ENCODE measurements at places on chromosomes 1 and 21. TPM values are rescaled to one million over a fixed set of nuclear protein-coding genes. Genes with fewer than 3 reads are reported as not detected.

LYPD8 gene
- polyA plus RNA-seq = not detected

DNA sequence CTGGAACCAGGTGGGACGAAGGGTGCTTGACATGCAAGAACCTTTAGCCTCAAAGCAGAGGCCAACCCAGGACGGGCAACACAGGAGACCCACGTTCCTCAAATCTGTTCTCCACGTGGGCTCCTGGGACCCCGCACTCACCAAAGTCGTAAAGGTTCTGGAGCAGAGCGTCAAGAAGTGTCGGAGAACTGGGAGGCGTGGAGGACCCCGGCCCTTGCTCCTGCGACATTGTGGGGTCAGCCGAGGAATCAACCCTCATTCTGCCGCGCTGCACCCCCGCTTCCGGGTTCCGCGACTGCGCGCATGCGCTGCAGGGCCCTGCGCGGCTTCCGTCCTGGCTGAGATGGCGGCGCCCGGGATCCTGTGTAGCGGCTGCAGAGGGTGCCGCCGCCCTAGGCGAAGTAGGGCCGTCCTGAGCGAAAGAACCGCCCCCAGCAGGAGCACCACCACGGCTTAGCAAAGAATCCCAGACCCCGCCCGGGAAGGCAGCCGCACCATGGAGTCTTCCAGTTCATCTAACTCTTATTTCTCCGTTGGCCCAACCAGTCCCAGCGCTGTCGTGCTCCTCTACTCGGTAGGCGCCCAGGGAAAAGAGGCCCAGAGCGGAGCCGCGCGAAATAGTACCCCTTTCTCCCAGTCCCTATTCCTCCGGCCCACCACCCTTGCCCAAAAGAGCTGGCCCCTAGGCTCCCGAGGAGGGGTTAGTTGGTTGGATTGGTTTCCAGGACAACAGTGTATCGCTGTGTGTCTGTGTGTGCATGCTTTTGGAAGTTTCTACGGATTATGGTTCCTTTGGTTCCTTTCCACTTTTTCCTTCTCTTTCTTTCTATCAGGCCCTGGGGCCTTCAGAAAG lies at the start of gene GNPAT:
Gene GNPAT, plus strand, starts transcription at position 330 of the 853 bp plus-strand sequence. Its CDS starts 167 bp downstream, at position 497.
- H3K4me3 ChIP-seq = peak within 1 kb of the TSS; percentile 84
- H3K4me1 ChIP-seq = no peaks in the 10 kb centered on the region
- DNase-seq = peak; percentile 81
- no peaks in the 10 kb centered on the region for H3K27me3 ChIP-seq
- H3K36me3 ChIP-seq = no peaks in the 10 kb centered on the region

- peak; percentile 9 for DNase-seq
- no peaks in the 10 kb centered on the region for H3K36me3 ChIP-seq
- H3K4me3 ChIP-seq = no peak overlapping the region
- no peaks in the 10 kb centered on the region for H3K27me3 ChIP-seq
- no peaks in the 10 kb centered on the region for H3K4me1 ChIP-seq
Observed at GRCh38 chr1:25503551-25504426, 39.6 kb upstream of the LDLRAP1 start.

DNA sequence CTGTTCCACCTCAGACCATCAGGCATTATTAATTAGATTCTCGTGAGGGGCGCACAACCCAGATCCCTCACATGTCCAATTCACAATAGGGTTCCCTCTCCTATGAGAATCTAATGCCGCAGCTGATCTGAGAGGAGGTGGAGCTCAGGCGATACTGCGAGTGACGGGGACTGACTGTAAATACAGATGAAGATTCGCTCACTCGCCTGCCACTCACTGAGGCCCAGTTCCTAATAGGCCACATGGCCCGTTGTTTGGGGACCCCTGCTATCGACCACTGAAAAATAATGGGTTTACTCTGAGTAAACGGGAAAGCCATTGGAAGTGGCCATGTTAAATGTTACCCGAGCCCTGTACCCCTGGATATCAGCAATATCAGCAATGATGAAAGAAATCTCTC lies 65.9 kb downstream of the GRIK1 start:
- no peak overlapping the region for H3K4me3 ChIP-seq
- H3K27ac ChIP-seq = no peak overlapping the region
- no peak for DNase-seq
- H3K27me3 ChIP-seq = no peaks in the 10 kb centered on the region

DNA sequence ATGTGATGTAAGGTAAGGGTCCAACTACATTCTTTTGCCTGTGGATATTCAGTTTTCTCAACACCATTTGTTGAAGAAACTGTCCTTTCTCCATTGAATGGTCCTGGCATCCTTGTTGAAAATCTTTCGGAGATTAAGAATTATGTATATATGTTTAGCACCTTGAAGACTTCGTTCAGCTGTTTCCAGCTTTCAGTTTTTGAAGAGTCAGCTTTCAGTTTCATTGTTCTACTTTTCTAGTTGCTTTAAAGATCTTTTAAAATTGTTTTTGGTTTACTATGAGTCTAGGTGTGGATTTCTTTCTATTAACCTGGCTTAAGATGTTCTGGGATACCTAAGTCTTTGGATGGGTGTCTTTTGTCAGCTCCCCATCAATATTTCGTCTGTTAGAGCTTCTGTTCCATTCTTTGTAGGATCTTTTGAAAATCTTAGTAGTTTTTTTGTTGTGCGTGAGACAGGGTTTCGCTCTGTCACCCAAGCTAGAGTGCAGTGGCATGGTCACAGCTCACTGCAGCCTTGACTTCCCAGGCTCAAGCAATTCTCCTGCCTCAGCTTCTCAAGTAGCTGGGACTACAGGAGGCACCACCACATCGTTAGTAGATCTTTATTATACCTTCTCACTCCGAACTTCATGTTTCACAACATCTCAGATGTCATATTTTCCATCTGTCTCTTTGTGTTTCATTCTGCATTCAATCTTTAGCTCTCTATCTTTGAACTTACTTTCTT lies 353.5 kb upstream of the B3GALT2 start:
- H3K27me3 ChIP-seq = no peaks in the 10 kb centered on the region
- H3K36me3 ChIP-seq = no peaks in the 10 kb centered on the region
- no peak overlapping the region for H3K4me3 ChIP-seq

- H3K36me3 ChIP-seq = no peaks in the 10 kb centered on the region
- DNase-seq = no peak
- H3K4me3 ChIP-seq = no peak overlapping the region
- no peak overlapping the region for H3K27ac ChIP-seq
Observed at GRCh38 chr1:115347282-115347681, 9.2 kb upstream of the NGF start.

GRCh38 chr1:59367301-59368007 lies 70.6 kb downstream of the FGGY start:
- peak; percentile 98 for DNase-seq
- H3K4me1 ChIP-seq = peaks cover 18% of the 10 kb centered on the region
- H3K27me3 ChIP-seq = no peaks in the 10 kb centered on the region
- H3K36me3 ChIP-seq = no peaks in the 10 kb centered on the region

FABP3 gene
- 664 TPM for polyA plus RNA-seq

- H3K36me3 ChIP-seq = no peaks in the 10 kb centered on the region
- H3K27me3 ChIP-seq = no peaks in the 10 kb centered on the region
Observed at GRCh38 chr1:57835620-57836019, 411.8 kb upstream of the DAB1 start.

DNA sequence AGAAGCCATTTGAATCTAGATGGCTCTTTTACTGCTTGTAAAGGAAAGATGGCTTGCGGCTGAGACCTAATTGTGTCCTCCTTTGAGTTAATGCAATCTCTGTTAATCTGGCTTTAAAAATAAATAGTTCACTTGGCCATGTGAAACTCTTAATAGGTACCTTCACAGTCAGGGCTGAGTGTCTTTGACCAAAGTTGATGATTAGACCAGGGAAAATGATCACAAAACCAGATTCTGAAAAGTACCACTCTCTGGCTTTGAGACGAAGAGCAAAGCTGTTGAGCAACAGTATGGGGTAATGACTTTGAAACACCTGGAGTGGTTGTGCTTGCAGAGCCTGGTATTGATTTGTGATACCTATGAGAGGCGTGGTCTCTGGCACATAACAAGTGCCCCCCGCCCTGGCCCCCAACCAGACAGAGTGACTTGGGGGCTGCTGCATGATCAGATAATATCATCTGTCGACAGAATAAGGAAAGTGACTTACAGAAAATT lies 4.7 kb downstream of the HUNK start:
- H3K4me1 ChIP-seq = no peaks in the 10 kb centered on the region
- no peak for DNase-seq
- no peak overlapping the region for H3K27ac ChIP-seq
- no peak overlapping the region for H3K4me3 ChIP-seq
- no peaks in the 10 kb centered on the region for H3K36me3 ChIP-seq

FBLIM1 gene
- 35.8 TPM for polyA plus RNA-seq

- peaks cover 7% of the 10 kb centered on the region for H3K4me1 ChIP-seq
- DNase-seq = no peak
- H3K27me3 ChIP-seq = no peaks in the 10 kb centered on the region
Observed at GRCh38 chr1:172288581-172288980, 131.9 kb upstream of the C1orf105 start.

- no peaks in the 10 kb centered on the region for H3K36me3 ChIP-seq
- H3K4me3 ChIP-seq = no peak overlapping the region
- DNase-seq = peak; percentile 49
- H3K27me3 ChIP-seq = no peaks in the 10 kb centered on the region
Observed at GRCh38 chr1:7229696-7230631, 444.7 kb downstream of the CAMTA1 start.

- no peaks in the 10 kb centered on the region for H3K4me1 ChIP-seq
- H3K27ac ChIP-seq = no peak overlapping the region
- H3K36me3 ChIP-seq = no peaks in the 10 kb centered on the region
- H3K27me3 ChIP-seq = no peaks in the 10 kb centered on the region
- DNase-seq = no peak
Observed at GRCh38 chr1:225691377-225691776, 38.5 kb upstream of the ENAH start.

OR10J1 gene
- not detected for polyA plus RNA-seq

CRYAA gene
- not detected for polyA plus RNA-seq

RNF186 gene
- polyA plus RNA-seq = not detected

BRDT gene
- polyA plus RNA-seq = not detected

All from fibroblast of lung (primary cell).